ENCODE measurements at places on chromosomes 6 and 20.

DNA sequence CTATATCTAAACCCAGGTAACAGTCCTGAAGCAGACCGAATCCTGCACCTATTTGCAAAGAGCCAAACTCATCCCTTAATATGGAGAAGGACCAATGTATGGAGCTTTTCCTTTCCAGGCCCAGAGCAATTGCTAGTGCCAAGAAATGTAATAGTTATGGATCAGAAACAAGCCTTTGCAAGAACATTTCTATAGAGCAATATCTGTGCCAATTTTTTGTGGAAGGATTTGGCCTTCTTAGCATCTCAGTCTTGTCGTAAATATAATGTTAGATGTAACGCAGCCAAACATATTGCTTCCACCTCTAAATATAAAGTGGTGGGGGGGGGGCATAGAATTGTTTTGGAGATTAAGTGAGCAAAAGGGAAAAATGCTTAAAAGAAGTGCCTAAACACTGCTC is 2.7 kb downstream of the KIAA0408 start:
- DNase-seq = no peak

DNA sequence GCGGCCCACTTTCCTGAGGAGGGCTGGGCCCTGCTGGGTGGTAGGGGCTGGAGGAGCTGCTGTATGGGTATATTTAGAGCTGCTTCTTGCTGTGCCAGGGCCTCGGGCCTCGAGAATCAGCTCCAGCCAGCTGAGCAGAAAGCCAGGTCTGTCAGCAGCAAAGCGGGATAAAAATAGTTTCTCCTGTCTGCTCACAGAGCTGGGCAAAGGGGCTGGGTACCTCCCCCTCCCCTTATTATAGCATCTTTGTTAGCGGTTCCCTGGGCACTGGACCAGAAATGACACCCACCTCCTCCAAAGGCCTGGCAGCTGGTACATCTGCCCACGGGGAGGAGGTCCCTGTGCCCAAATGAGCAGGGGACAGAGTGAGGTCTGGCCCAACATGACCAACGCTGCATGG is 6.0 kb downstream of the SCRT2 start:
- DNase-seq = no peak

- peak; percentile 21 for DNase-seq
Measured at GRCh38 chr20:37095108-37095598, 644 bp downstream of the RBL1 start.

- no peak for DNase-seq
Measured at GRCh38 chr20:11917663-11918062, at the start of gene BTBD3. Gene BTBD3 (plus strand): TSS chr20:11917893. CDS start chr20:11918276, 383 bp downstream.

DNA sequence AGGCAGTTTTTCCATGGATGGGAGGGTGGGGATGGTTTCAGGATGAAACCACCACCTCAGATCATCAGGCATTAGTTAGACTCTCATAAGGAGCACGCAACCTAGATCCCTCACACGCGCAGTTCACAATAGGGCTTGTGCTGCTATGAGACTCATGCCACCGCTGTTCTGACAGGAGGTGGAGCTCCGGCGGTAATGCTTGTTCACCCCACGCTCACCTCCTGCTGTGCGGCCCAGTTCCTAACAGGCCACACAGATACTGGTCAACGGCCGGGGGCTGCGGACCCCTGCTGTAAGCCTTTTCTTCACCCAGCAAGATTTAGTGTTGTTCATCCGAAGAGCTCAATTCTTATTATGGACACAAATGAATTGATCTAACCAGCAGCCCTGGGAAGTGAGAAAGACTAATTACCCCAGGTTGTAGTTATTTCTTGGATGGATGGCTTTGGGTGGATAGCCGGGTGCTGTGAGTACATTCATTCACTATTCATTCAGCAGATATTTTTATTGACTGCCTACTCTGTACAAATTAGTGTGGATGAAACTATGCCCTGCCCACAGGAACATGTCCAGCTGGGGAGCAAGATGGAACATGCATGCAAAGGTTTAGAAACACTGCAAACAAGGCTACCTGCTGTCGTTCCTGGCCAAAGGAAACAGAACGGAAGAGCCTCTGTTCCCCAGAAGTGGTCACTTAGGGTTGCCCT is 57.2 kb downstream of the RIOK1 start:
- no peak for DNase-seq

DNA sequence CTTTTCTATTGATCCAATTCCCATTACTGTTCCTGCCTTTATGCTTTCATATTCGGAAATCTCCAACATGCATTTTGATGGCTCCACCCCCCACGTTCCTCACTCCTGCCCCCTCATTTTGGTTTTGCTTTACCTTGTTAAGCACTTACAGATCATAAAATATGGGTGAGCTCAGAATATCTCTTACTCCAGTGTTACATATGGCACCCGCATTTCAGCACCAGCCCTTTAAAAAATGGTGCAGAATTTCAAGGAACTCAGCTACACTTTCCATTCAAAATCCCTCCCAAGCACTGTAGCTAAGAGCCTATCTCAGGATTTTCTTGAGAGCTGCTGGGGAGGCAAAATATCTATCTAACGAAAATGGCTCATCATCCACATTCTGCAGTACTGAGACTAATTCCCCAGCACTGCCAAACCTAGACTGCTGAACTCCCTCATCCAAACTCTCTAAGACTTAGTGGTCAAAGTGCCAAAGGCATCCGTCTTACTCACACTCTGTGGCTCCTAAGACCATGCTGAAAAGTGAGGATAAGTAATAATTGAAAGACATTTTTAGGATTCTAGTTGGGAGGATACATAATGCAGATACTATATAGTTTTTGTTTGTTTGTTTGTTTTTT is 7.8 kb downstream of the SGK1 start:
- DNase-seq = no peak

GRCh38 chr6:163739408-163739725 is 324.8 kb downstream of the QKI start:
- no peak for DNase-seq

Data from stimulated activated CD4-positive, alpha-beta T cell treated with anti-CD3 and anti-CD28 coated beads, Interleukin-12 subunit alpha, Interleukin-12 subunit beta, amount 100 ng/mL, for 4 hours (primary cell).